ENCODE measurements at places on chromosomes 1 and 21.

GRCh38 chr1:107264007-107264406 is 123.2 kb downstream of the NTNG1 start:
- DNase-seq, result no peak

DNA sequence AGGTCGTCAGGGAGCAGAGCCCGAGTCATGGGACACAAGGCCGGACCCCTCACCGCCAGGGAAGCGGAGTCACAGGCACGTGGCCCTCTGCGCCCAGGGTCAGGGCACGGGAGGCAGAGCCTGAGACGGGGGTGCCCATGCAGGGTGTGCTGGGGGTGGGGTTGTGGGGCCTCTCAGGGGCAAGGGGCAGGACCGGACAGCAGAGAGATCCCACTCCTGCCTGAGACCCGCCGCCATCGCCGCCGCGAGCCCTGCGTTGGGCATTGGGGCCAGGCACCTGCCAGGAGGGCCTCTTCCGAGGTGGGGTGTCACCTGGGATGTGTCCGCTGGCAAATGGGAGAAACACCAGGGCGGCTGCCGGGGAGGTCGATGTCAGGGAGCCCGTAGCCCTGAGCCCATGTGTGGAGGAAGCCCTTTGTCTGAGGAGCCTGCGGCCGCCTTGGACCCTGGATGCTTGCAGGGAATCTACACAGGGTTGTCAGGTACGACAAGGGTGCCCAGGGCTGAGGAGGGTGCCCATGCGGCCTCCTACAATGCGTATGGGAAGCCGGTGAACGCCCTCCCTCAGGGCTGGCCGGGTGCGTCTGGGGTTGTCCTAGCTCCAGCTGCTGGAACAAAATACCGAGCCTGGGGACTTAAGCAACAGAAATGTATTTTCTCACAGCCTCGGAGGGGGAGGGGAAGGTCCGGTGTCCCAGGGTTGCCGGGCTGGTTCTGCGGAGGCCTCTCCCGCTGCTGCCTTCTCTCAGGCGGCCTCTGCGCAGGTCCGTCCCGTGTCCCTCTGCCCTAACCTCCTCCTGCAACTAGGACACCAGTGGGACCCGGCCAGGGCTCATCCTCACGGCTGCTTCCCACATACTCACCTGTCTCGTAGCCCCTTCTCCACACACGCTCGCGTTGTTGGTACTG is 16.4 kb upstream of the C1orf159 start:
- DNase-seq, result no peak

- no peak for DNase-seq
Observed at GRCh38 chr1:39220891-39221870, 16.7 kb downstream of the MACF1 start.

- DNase-seq, result peak; percentile 64
Observed at GRCh38 chr1:36323636-36324352, at the start of gene EVA1B. TSS of gene EVA1B (minus strand) at chr1:36323645. CDS start at chr1:36323037, 608 bp downstream.

DNA sequence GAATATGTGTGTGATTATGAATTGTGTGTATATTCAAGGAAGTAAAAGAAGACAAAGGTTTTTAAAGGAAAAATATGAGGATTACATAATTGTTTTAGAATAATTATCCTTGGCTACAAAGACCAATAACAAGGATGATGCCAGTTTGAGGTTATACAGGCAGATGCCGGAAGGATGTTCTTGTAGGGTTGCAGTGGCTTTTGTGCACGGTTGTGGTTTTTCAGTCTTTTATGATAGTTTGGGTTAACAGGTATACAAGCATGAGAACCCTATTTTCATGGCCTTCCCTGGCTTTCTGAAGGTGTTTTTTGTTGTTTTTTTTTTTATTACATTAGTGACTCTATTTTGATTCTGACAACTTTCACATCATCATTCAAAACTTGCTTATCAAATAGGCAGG is 4.9 kb downstream of the CR2 start:
- DNase-seq, result no peak

DNA sequence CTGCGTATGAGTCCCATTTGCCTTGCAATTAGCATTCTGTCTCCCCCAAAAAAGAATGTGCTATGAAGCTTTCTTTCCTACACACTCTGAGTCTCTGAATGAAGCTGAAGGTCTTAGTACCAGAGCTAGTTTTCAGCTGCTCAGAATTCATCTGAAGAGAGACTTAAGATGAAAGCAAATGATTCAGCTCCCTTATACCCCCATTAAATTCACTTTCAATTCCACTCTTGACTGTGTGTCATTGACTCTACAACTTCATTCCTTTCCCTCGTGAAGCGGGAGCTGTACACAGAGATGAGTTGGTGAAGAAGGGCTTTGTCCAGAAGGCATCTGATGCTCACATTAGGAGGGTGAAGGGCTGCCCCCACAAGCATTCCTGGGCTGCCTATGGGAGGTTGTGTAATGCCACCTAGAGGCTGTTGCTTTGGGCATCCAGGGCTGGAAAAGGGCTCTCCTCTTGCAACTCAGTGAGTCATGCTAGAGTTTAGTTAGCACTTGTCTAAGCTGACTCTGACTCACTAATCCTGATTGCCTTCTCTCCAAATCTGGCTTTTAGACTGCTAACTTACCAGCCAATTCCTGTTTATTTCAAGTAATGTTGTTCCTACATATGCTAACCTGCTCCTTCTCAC is 1.8 kb downstream of the SPRR1B start:
- DNase-seq, result no peak

DNA sequence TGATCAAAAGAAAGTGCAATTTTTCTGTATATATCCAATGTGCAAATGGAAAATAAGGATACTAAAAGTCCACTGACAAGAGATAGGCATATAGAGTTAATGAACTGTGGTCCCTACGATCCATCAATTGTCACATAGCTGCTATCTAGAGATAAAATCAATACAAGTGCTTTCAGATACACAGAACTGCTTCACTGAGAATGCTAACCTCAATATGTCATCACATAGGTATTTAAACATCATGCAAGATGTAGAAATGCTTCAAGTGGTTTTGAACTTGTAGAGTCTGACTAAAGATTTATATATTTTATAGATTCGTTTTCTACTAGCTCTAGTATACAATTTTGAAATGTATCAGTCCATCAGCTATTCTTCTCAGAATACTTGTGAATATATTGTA is 1604.7 kb downstream of the PLA2G4A start:
- no peak for DNase-seq

- DNase-seq, result no peak
Observed at GRCh38 chr1:8014381-8014988, 11.6 kb downstream of the ERRFI1 start.

- peak; percentile 49 for DNase-seq
Observed at GRCh38 chr1:86380257-86380861, 15.8 kb downstream of the ODF2L start.

DNA sequence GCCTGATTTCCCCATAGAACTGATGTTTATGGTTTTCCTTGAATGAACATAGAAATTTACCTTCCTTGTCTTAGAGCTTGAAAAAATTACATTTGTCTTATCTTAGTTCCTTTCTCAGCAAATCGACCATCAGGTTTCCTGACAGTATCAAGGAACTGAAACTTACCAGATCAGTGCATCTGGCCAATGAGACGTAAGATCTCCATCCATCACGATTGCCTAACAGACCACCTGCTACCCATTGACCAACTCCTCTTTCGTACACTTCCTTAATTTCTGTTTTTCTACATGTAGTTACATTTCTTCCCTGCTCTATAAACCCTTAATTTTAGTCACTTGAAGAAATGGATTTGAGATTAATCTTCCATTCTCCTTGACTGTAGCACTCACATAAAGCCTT is 57.4 kb upstream of the TMPRSS15 start:
- no peak for DNase-seq

DNA sequence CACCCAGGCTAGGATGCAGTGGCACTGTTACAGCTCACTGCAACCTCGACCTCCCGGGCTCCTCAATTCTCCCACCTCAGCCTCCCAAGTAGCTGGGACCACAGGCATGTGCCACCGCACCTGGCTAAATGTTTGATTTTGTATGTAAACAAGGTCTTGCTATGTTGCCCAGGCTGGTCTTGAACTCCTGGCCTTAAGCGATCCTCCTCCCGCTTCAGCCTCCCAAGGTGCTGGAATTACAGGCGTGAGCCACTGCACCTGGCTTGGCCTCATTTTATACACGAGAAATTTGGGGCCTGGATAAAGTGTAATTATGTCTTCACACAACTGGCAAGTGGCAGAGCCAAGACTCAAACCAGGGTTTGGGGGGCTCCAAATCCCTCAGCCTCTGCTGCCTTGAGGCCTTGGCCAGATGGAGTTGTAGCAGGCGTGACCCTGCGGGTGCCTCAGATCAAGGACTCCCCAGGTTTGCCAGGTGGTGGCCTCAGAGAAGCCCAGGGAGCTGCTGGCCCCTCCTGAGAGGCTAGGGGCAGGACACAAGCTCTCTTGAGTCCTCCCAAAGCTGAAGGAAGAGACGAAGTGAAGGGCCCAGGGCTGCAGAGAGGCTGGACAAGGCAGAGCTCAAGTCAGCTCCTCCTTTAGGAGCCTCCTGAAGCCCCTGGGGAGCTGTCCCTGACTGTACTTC is 61.7 kb downstream of the MDM4 start:
- DNase-seq, result no peak

DNA sequence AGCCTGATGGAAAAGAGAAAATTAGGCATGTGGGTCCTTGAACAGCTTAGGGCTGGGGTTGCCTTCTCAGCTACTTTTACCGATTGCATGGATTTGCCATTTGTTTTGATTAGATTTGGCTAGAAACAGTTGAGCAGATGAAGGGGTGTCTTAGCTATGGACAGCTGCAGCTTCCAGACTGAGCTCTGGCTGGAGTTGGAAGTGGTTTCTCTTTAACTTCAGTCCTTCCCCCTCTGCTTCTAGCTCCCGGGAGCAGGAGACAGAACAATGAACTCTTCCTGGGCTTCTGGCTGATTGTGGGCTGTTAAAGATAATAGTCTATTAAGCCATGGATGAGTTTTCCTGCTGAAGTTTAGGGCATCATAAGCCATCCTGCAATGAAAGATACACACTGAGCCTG is 50.7 kb downstream of the UBE2T start:
- no peak for DNase-seq

DNA sequence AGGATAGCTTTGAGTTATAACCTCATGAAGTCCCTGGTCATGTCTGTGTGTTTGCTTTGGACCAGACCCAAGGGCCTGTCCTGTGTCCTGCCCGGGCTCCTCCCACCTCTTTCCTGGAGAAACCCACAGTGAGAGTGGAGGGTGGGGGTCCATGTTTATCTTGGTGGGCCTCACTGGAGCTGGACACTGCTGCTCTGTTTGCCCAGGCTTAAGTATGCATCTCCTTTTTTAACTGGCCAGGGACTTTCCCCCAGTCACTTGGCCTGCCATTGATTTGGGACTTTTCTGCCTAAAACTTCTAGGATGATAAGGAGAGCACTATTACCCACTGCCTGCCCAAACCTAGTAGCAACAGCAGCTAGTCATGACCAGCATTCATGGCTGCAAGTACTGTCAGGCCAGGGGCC is 49.8 kb downstream of the DDR2 start:
- DNase-seq, result no peak

- DNase-seq, result no peak
Observed at GRCh38 chr1:223553957-223554356, 111.5 kb downstream of the CAPN8 start.

GRCh38 chr1:165924117-165924516 is 96.7 kb downstream of the UCK2 start:
- DNase-seq, result no peak

- no peak for DNase-seq
Observed at GRCh38 chr1:171754353-171754705, 12.5 kb upstream of the VAMP4 start.

DNA sequence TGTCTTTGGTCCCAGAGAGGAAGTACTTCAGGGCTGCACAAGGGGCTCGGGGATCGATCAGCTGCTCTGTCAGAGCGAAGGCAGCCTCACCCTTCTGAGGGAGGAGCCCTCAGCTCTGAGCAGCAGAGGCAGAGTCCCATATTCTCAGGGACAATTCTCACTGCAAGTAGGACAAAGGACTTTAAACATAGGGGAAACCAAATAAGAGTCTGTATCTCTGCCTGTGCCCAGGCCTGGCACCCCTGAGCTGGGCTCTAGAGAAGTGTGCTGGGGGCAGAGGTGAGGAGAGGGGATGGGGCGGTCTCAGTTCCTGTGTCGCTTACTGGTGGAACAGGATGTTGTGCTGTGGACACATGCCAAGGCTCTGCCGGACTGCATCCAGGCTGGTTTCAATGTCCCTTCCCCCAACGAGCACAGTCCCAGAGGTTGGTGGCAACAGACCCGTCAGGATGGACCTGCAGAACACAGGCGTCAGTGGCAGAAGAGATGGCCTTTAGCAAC is 76.6 kb downstream of the ABCA4 start:
- DNase-seq, result no peak

DNA sequence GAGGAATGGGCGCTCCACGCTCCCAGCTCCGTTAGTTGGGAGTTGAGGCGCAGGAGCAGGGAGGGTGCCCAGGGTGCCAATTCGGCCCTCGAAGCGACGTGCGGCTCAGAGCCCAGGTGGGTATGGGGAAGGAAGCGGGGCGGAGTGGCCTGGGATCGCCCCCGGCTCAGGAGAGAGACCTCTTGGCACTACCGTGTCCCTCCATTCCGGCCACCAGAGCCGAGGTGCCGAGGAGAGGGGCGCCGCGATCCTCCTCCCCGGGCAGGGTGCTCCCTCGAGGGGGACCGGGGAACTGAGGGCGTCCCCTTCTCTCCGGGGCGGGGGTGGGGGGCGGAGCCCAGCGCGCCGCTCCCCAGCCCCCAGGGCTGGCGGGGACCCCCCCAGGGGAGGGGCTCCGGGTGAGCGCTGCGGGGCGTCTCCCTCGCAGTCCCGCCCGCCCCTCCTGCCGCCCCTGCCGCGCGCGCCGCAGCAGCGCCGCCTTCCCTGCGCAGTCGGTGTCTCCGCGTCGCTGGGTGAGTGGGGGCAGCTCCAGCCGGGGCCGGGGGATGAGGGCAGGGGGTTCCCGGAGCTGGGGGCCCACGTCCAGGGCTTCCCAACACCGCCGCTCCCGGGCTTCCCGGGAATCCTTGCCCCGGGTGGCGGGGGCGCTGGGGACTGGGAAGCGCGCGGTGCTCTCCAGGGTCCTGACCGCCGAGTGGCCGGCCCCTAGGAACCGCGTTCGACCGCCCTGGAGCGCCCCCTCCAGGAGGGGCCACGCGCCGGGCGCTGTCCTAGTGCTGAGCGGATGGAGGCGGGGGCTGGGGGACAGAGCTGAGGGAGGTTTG is at the start of gene HPCA:
Gene HPCA, plus strand, starts transcription at position 488 of the 824 bp plus-strand sequence. CDS start 2,408 bp downstream, outside the sequence.
- no peak for DNase-seq

DNA sequence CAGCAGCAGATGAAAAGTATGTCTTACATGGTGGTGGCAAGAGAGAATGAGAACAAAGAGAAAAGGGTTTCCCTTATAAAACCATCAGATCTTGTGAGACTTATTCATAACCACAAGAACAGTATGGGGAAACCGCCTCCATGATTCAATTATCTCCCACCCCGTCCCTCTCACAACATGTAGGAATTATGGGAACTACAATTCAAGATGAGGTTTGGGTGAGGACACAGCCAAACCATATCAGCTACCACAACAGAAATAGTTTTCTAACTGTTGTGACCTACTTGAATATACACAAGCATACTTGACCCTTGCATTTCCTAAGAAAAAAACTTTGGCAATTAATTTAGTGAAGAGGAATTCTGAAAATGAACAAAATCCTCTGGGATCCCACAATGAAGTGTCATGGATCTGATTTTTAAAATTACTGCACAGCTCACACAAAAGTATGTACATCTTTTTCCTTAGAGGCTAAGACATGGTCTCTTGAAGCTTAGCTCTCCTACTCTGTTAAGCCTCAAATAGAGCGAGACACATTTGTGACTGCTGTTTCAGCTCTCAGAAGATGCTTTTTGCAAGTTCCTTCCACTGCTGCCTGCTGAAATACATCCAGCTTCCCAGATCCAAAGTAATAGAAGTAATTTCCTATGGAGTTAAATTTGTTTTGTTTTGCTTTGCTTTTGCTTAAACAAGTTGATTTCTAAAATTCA is 265.8 kb downstream of the DPYD start:
- DNase-seq, result no peak

GRCh38 chr1:201597551-201598230 is 58.8 kb downstream of the NAV1 start:
- no peak for DNase-seq

- DNase-seq, result no peak
Observed at GRCh38 chr1:63548303-63548702, 25.0 kb downstream of the EFCAB7 start.
